ENCODE measurements at places on chromosomes 4 and X.
A peak's percentile ranks its signal among the peaks of the same experiment; 100 is the strongest.

- DNase-seq = no peak
Measured at GRCh38 chrX:42135583-42136228, 212.4 kb upstream of the CASK start.

DNA sequence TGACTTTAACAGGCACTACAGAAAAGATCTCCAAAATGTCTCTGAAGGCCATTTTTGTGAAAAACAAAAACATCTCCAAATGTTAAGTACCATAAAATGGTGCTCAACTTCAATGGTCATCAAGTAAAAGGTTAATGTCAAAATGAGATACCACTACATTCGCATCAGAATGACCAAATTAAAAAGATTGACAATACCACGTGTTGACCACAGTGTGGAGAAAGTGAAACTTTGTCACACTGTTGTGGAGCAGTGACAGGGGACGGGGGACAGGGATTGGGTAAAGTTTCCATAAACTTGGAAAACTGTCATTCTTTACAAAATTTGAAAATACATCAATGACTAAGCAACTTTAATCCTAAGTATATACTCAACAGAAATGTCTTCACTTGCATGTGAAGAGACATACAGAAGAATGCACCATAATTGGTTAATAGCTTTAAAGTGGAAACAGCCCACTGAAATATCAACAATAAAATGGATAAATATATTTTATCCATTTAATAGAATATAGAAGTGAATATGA lies 19.1 kb upstream of the CISD2 start:
- no peak for DNase-seq

DNA sequence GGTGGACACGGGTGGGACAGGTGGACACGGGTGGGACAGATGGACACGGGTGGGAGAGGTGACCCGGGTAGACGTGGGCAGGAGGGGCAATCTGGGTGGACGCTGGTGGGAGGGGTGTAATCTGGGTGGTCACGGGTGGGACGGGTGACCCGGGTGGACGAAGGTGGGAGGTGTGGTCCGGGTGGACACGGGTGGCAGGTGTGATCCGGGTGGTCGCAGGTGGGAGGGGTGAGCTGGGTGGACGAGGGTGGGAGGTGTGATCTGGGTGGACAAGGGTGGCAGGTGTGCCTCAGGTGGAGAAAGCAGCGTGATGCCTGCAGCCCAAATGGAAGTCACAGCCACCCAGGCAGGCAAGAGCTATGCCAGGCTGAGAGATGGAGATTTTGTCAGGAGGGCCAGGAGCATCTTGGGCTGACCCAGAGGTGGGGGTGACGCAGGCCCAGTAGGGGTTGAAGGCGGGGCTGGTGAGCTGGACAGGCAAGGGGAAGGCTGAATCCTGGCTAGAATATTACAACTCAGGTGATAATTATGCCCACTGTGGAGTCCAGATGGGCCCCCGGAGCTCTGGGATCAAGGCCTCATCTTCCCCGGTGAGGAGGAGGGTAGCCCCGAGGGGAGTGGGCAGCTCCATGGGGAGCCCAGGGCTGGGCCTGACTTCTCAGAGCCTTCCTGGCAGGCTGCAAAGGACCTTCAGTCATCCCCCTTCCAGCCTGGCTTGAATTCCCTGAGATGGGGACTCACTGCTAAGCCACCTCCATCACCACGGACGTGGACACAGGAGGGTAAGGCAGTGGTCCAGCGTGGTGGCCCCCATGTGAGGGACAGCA lies 100.0 kb downstream of the ADRA2C start:
- DNase-seq = no peak

- no peak for DNase-seq
Measured at GRCh38 chrX:65407157-65407626, 127.4 kb downstream of the LAS1L start.

- DNase-seq = no peak
Measured at GRCh38 chr4:152870606-152871005, 65.5 kb upstream of the FHDC1 start.

DNA sequence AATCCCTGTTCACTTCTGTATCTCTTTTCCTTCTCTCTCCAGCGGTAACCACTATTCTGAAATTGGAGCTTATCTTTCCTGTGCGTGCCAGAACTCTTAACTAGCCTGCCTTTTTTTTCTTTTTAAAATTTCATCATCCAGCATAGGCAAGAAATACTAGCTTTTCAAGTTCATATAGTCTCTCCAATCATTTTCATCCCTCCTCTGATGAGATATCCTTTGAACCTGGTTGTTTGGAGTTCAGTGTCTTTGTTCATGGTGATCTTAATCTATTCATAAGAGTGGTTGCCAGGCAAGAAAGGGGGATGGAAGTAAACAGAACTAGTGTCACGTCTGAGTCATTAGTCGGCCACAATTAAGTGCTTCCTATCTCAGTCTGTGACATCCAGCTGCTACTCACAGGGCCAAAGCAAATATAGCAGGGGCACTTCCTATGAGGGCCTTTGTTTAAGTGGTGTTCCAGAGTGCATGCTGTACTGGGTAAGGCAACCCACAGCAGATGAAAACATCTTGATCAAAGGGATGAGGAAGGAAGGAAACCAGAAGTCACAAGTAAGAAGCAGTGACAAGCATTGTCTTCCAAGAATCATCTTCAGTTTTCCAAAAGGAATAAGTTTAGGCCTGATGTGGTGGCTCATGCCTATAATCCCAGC lies 56.4 kb upstream of the XIAP start:
- DNase-seq = peak; percentile 0

DNA sequence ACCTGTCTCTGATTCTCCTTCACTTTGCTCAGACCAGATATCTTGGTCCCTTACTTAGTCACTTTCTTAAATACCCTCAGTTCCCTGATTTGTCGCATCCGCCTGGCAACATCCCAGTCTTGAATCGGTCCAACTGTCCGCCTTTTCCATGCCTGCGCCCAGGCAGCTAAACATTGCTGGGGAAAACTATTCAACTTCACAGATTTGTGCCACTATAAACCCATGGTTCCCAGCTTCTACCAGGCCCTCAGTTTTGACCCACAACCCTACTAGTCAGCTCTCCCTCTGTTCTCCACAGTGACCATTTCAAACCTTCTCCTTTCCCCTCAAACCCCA lies 451 bp upstream of the FGD1 start:
- no peak for DNase-seq

All from neuronal stem cell (in vitro differentiated cells).